ENCODE measurements at places on chromosomes 7 and 10.

- DNase-seq: no peak
Observed at GRCh38 chr10:101162677-101163076, 31.6 kb downstream of the TLX1 start.

DNA sequence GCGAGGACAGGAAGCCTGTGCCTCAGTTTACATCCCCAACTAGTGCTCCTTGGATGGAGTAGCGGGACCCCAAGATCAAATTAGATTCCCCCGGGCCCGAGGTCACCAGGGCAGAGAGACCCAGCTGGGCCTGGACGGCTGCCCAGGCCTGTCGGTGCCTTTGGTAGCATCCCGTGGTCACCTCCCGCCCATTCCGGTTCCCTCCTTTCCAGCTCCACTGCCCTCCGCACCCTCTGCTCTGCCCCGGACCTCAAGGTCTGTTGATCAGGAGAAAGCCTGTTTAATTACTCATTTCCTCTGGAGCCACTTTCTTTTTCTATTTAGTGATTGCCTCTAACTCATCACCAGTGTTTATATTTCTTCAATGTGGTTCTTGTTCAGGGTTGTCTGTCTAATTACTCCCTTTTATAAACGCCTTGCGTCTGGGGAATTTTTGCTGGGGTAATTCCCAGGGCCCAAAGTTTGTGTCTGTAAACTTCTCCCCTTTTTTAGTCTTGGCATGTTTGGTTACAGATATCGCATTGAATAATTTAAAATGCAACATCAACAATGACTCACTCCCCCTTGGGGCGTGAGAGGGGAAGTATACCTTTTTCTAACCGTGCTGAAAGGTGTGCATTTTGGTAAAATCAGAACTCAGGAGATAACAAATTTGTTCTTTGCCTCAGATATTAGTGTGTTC lies 1.9 kb downstream of the FOXK1 start:
- DNase-seq: peak; percentile 48

GRCh38 chr7:137667633-137668387 lies 179.0 kb downstream of the DGKI start:
- no peak for DNase-seq

GRCh38 chr10:74034301-74034700 lies 36.4 kb downstream of the VCL start:
- DNase-seq: no peak

- no peak for DNase-seq
Observed at GRCh38 chr10:77071956-77072355, 565.7 kb downstream of the KCNMA1 start.

DNA sequence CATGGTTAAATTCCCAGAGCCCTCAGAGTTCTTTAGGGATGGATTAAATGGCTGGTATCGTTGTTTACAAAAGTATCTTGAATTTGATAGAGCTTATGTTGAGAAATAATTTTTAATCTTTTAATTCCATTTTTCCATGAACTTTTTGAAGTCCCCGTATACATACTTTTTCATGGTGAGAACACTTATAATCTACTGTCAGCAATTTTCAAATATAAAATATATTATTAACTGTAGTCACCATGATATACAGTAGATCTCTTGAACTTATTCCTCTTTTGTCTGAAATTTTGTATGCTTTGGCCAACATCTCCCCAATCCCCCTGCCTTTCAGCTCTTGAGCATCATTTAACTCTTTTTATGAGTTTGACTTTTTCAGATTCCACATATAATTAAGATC lies 9.4 kb downstream of the EFCAB10 start:
- DNase-seq: no peak

DNA sequence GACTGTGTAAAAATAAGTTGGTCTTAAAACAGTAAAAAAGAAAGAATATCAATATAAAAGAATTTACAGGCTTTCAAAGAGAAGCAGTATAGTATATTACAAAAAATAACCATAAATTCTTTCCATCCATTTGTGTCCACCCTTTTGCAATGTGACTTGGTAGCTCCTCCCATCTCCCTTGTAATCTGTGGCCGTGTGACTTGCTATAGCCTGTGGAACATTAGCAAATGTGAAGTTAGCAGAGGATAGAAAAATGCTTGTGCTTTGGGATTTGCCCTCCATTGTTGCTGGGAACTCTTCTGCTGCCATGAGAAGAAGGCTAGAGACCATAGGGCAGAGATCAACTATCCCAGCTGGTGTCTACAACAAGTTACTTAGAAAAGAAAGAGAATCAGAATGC lies 30.2 kb downstream of the KLHL7 start:
- no peak for DNase-seq

GRCh38 chr10:93790439-93790838 lies 32.7 kb downstream of the LGI1 start:
- no peak for DNase-seq

GRCh38 chr7:118420888-118421287 lies 196.4 kb downstream of the ANKRD7 start:
- no peak for DNase-seq

GRCh38 chr7:80040335-80040734 lies 94.3 kb upstream of the GNAI1 start:
- peak; percentile 46 for DNase-seq

- DNase-seq: no peak
Observed at GRCh38 chr10:7239312-7239985, 171.4 kb downstream of the SFMBT2 start.

All from OCI-M1 (cell line).